ENCODE measurements at places on chromosomes 12 and 14.

- no peak for DNase-seq
Measured at GRCh38 chr14:35956376-35957085, 130.4 kb downstream of the BRMS1L start.

DNA sequence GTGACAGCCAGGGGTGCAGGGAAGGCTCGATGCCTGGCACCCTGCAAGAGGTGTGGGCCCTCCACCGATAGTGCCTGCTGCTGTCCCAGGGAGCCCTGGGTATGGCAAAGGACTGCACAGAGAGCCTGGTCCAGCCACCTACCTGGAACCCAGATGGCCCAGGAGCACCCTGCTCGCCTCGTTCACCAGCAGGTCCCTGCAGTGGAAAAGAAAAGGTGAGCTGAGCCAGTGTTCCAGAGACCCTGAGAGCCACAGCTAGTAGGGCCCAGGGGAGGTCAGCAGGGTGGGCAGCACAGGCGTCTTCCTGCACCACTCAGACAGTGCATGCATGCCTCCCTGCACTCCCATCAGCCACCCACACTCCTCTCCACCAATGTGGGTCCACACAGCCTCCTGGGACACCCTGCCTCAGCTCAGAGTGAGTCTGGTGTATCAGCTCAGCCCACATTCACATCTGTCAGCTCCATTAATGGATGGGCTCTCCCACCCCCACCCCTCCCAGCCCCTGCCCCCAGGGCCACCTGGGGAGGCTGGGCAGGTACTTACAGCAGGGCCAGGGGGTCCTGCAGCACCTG lies 20.2 kb downstream of the TMEM106C start:
- no peak for DNase-seq

GRCh38 chr12:113693693-113694092 lies 222.0 kb upstream of the LHX5 start:
- no peak for DNase-seq

- no peak for DNase-seq
Measured at GRCh38 chr14:95760596-95760995, 46.7 kb upstream of the TCL1A start.

DNA sequence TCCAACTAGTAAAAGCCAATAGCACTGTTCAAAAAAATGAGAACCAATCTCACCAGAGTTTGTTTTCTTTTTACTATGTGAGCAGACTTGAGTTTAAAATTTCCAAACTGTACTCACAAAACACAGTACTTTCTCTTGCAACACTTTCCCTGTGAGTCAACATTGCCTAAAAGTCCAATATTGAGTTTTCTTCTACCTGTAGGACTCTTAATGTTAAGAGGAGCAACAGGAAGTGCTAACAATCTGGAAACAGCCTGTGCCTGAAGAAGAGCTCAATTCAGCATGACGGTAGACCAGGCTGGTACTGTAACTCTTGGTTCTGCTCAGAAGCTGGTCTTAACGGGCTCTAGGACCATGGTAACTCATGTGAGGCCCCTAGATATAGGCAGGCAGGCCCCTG lies 144.3 kb downstream of the MED13L start:
- no peak for DNase-seq

GRCh38 chr12:56198836-56199235 lies 9.6 kb upstream of the SMARCC2 start:
- DNase-seq, result no peak

DNA sequence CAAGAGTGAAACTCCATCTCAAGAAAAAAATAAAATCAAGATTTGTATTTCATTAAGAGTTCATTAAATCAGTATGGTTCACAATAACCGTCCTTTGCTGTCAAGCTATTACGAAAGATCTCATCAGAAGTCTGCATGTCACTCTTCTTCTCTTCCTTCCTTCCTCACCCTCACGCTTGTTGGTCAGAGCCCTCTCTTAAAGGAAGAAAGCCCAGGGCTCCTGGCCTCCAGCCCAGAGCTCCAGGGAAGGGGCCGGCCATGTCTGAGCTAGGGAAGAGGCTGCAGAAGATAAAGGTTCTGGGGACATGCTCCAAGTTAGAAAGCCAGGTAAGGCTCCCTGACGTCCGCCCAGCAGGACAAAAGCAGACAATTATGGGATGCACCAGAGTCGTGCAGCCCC lies 43.1 kb upstream of the DLK1 start:
- no peak for DNase-seq

Data from mesothelial cell of epicardium (in vitro differentiated cells).